ENCODE measurements at places on chromosomes 3 and 15.

- peaks cover 23% of the 10 kb centered on the region for H3K4me1 ChIP-seq
- H3K27ac ChIP-seq: no peak overlapping the region
- no peaks in the 10 kb centered on the region for H3K36me3 ChIP-seq
Measured at GRCh38 chr3:32885283-32885901, 66.1 kb upstream of the CCR4 start.

DNA sequence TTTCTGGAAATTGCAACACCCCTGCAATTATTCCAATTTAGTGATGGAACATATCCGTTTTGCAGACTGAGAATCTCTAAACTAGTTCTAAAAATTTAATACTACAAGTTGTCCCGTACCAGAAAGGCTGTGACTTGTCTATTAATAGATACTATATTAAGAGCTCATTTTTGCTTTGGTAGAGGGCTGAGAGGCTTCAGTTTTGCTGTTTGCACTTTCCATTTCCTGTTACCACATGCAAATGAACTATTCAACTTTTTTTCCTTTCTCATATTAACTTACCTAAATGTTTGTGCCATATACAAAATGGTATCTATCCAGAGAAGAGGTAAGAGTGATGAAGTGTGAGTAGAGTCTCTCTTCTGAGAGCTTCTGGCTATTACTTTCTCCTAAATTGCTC lies 101.5 kb upstream of the CRBN start:
- H3K4me3 ChIP-seq: no peak overlapping the region
- H3K36me3 ChIP-seq: no peaks in the 10 kb centered on the region
- no peaks in the 10 kb centered on the region for H3K4me1 ChIP-seq
- no peak for DNase-seq
- H3K27ac ChIP-seq: no peak overlapping the region

- peaks cover 36% of the 10 kb centered on the region for H3K36me3 ChIP-seq
- H3K4me3 ChIP-seq: no peak overlapping the region
- no peak for DNase-seq
- no peak overlapping the region for H3K27ac ChIP-seq
- H3K4me1 ChIP-seq: no peaks in the 10 kb centered on the region
Measured at GRCh38 chr3:180617049-180617448, 15.1 kb downstream of the TTC14 start.

GRCh38 chr3:45137656-45138181 lies 8.5 kb downstream of the CDCP1 start:
- no peak for DNase-seq
- H3K27me3 ChIP-seq: peaks cover 32% of the 10 kb centered on the region
- H3K4me1 ChIP-seq: peaks cover 9% of the 10 kb centered on the region
- H3K27ac ChIP-seq: no peak overlapping the region

- H3K4me1 ChIP-seq: no peaks in the 10 kb centered on the region
- no peak overlapping the region for H3K4me3 ChIP-seq
- no peak overlapping the region for H3K27ac ChIP-seq
- no peak for DNase-seq
Measured at GRCh38 chr3:133988631-133989161, 41.0 kb downstream of the SLCO2A1 start.

- H3K36me3 ChIP-seq: no peaks in the 10 kb centered on the region
- H3K27me3 ChIP-seq: peaks cover 33% of the 10 kb centered on the region
- DNase-seq: no peak
- H3K4me1 ChIP-seq: no peaks in the 10 kb centered on the region
Measured at GRCh38 chr15:74221399-74222239, 14.5 kb upstream of the CCDC33 start.

DNA sequence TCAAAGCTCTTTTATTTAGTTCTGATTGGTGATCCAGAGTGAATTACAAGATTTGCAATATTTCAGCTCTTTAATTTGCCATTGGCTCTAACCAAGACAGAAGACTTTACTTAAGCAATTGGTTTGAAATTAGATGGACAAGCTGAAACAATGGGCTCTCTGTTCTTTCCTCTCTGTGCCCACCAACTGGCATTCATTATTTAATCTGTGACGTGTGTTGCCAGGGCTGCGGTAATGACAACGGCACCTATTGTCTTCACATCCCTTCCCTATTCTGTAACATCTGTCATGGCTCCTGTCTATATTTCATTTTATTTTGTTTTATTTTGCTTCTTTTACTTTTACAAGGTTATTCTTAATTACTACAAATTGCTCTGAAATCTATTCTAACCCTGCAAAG lies 33.9 kb downstream of the PLD1 start:
- H3K27me3 ChIP-seq: peaks cover 23% of the 10 kb centered on the region
- H3K4me3 ChIP-seq: no peak overlapping the region
- no peaks in the 10 kb centered on the region for H3K36me3 ChIP-seq
- DNase-seq: no peak

- no peaks in the 10 kb centered on the region for H3K36me3 ChIP-seq
- no peak overlapping the region for H3K27ac ChIP-seq
Measured at GRCh38 chr3:46871222-46871621, 6.3 kb upstream of the PTH1R start.
